Stimulated activated CD8-positive, alpha-beta memory T cell treated with anti-CD3 and anti-CD28 coated beads, Interleukin-4, amount 100 ng/mL, for 1 hour (primary cell): ENCODE measurements at places on chromosomes 2 and 18.

- DNase-seq = no peak
These were observed 408.2 kb upstream of the HS6ST1 start for GRCh38 chr2:128726911-128727310.

DNA sequence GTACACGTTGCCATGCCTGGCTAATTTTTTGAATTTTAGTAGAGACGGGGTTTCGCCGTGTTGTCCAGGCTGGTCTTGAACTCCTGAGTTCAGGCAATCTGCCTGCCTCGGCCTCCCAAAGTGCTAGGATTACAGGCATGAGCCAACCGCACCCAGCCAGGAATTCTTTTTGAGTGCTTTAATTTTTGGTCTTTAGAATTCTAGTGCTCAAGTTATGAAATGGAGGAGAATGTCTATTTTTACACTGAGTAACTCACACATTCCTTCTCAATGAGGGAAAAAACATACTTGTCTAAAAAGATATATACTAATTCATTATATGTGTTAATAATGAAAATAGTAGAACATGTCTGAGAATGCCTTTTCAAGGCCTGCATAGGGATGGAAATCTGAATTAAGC is 8.5 kb downstream of the ZNF396 start:
- DNase-seq = no peak

- DNase-seq = no peak
These were observed 465.3 kb upstream of the NRP2 start for GRCh38 chr2:205217004-205217403.

- no peak for DNase-seq
These were observed 21.3 kb upstream of the ALLC start for GRCh38 chr2:3636586-3637310.

GRCh38 chr2:240965905-240966456 is 32.4 kb upstream of the SNED1 start:
- DNase-seq = no peak

DNA sequence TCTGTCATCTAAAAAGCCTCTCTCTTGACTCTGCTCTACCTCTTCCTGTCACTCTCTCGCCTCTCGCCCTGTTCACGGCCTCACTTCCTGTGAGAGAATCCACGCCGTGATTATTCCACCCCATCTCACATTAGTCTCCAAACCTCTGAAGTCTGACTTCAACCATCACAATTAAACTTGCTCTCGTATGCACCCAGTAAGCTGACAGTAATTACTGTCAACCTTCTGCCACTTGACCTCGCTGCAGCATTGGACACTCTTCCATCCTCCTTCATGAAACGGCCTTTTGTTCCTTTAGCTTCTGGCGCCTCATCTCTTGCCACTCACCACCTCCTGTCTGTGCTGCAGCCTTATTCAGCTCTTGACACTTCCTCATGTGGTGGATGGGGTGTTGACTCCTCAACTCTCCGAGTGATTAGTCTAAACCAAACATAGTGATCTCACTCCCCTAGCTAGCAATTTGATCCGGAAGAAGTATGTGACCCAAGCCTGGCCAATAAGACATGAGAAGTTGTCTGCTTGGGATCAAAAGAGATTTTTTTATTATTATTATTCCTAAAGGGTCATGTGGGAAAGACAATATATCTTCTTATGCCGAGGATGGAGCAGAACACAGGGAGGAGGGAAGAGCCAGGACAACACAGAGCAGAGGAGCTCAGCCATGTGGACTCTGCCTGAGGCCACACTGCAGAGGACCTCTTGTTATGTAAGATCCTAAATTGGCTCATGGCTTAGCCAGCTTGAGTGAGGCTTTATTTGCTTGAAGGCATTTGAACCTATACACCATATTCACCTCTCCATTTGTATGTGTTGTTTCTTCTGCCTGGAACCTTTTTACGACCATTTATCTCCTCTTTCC is 38.4 kb upstream of the MYO1B start:
- no peak for DNase-seq

DNA sequence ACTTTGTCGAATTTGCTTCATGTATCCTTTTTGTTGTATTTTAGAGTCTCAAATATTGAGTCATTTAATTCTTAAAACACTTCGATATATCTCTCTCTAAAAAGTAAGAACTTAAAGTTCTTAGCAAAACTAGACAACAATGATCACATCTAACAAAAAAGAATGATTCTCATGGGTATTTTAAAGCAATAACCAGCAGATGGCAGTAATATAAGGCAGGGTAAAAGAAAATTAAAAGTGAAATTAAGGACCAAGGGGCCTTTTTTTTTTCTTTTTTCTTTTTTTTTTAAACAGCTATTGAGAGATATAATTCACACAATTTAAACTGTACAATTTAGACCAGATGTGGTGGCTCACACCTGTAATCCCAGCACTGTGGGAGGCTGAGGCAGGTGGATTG is 9.9 kb upstream of the AOX1 start:
- DNase-seq = no peak

DNA sequence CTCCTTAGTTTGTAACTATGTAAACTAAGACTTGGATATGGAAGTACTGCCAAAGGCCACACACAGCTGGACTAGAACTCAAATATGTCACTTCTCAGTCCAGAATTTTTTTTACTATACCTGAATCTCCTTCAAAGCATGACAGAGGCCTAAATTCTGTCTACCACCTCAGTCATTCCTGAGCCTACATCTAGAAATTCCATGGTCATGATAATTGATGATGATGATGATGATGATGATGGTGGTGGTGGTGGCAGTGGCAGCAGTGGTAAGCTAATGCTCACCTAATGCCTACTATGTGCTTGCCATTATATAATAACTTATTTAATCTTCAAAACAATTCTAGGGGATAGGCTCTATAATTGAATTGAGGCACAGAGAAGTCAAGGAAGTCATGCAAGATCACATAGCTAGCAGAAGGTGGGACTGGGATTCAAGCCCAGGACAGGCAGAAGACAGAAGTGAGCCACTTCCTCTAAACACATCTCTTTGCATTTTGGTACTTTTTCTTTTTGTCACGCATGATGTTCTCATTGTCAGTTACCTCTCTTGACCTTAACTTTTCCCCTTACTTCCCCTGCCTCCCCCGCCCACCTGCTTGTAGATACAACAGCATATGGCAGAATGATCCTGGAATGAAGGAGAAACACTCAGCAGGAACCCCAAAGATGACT is 539.3 kb downstream of the TNS1 start:
- DNase-seq = no peak

- DNase-seq = no peak
These were observed 24.1 kb upstream of the SP3 start for GRCh38 chr2:173989160-173989883.

GRCh38 chr2:231701456-231702373 is 6.6 kb upstream of the PTMA start:
- no peak for DNase-seq

DNA sequence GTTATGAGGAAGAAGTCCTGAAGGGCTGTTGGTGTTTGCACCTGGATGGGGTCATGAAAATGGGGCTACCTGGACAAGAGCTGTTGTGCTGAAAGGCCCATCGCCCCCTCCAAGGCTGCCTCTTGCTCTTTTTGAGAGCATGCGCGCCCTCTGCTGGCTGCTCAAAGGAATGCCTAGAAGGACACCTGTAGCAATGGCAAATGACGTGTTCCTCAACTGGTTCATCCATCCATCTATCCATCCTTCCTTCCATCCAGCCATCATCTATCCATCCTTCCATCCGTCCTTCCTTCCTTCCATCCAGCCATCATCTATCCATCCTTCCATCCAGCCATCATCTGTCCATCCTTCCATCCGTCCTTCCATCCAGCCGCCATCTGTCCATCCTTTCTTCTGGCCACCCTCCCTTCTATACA is 17.2 kb upstream of the RPL31 start:
- peak; percentile 54 for DNase-seq

GRCh38 chr2:62156861-62157496 is 38.9 kb upstream of the B3GNT2 start:
- no peak for DNase-seq

- DNase-seq = no peak
These were observed 17.4 kb upstream of the ACKR3 start for GRCh38 chr2:236552212-236552542.

GRCh38 chr2:209694748-209695147 is 76.9 kb upstream of the UNC80 start:
- no peak for DNase-seq

DNA sequence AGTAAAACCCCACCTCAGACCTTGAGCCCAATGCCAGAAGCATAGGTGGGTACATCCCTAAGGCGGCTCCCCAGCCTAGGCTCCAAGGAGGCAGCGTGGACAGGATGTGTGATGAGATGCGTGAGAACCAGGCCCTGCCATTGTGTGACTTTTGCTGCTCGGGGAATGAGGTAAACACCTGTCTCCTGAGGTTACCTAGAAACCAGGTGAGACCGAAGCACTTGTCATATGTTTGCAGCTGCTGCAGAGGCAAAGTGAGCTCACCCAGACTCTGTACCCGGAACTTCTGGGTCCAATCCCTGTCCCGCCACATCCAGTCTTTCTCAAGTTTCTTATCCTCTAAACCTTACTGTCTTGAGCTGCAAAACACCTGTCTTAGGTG is 3.4 kb downstream of the FBLN7 start:
- DNase-seq = no peak

DNA sequence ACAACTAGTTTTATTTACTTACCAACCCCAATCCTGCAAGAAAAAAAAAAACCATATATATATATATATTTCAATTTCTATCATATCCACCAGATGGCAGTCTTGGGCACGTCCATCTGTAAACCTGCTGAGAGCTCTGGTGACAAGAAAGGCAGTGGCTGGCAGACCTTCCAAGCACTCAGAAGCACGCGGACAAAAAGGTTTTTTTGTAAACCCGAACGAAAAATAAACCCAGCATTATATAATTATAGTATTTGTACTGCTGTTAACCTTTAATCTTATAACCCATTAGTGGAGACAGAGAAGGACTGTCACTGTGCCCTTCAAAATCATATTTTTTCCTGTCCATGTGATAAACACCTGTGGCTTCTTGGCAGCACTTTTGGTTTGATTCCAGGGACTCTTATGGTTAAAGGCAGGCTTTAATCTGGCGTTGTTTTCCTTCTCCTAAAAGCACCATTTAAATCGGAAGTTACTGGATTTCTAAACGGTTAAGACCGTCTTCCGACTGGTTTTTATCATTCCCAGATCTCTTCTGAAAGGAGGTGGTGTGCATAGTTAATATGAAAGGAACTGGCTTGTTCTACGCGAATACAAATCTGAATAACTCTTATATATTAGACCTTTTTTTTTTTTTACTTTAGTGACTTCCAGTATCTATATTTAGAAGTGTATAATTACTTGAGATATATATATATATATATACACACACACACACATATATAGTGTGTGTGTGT is 31.0 kb upstream of the SLC3A1 start:
- peak; percentile 14 for DNase-seq

DNA sequence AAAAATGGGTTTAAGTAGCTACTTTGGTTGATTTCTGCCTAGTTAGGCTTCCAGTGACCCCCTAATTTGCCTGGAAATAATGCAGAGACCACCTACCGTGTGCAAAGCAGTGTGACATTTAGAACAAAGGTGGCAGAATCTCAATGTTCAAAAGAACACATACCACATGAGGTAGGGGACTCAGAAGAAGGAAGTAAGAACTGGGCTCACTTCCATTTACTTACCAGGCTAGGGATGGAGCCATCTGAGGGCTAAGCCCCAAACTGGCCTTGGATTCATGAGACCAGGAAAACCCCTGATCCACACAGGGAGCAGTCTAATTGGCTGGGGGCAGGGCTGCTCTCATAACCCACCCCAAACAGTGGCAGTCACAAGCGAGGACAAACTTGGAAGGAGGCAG is 190.7 kb downstream of the NCKAP5 start:
- DNase-seq = no peak

- DNase-seq = no peak
These were observed 152.1 kb downstream of the PXDN start for GRCh38 chr2:1591978-1592907.

- DNase-seq = no peak
These were observed 8.2 kb downstream of the PER2 start for GRCh38 chr2:238280083-238280825.

DNA sequence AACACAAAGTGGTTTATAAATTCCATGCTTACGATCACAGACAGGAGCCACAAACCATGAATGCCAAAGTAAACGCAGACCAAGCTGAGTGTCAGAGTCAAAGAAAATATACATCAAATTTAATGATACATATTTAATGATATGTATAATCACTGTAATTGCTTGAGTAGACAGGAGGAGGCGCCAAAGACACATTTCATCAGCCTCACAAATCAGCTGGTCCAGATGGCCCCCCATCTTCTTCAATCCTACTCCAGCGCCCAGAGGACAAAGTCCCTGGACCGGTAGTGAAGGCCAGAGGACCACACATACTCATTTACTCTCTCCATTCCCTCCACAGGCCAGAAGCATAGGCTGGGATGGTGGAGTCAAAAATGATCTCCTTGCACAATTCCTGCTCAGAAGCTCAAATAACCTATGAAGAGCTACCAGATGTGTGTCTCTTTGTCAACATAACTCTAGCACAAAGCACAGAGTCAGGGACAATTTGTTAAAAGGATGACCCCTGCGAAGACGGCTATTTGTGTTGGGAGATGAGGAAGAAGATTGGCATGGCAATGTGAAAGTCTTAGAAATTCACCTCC is 149.3 kb upstream of the PGAP1 start:
- DNase-seq = no peak

DNA sequence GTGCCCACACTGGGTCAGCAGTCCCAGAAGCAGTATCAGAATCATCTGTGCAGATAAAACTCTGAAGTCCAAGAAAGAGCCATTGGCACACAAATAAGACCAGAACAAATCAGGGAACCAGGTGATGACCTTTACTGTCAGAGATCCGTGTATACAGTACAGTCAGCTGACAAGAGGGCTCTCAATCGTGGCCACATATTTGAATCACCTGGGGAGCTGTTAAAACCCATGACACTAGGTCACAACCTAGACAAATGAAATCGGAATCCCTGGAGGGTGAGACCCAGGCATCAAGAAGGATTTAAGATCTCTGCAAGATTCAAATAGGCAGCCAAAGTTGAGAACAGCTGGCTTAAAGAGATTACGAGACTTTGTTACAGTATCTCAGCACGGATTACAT is 807.1 kb downstream of the RNF144A start:
- DNase-seq = no peak

- no peak for DNase-seq
These were observed 236.4 kb downstream of the LRRTM1 start for GRCh38 chr2:80068038-80068731.

- no peak for DNase-seq
These were observed 673 bp downstream of the PCBP1 start for GRCh38 chr2:70087702-70088597.

GRCh38 chr2:54724560-54725342 is 1.3 kb downstream of the EML6 start:
- DNase-seq = no peak

DNA sequence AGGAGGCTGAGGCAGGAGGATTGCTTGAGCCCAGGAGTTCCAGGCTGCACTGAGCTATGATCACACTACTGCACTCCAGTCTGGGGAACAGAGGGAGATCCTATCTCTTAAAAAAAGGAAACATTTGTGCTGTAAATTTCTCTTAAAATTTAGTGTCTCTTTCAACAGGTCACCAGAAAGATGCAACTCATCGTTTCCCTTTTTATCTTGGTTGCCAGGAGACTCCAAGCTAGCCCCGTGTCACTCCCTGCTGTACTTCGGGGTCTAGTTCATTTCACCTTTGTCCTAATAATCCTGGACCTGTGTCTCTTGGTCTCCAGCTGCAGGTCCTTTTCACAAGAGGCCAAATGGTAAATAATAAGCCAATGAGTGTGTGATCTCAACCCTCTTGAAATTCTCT is 7.1 kb downstream of the HS1BP3 start:
- DNase-seq = no peak
